BE2C (cell line): ENCODE measurements at places on chromosomes 16 and 17.

DNA sequence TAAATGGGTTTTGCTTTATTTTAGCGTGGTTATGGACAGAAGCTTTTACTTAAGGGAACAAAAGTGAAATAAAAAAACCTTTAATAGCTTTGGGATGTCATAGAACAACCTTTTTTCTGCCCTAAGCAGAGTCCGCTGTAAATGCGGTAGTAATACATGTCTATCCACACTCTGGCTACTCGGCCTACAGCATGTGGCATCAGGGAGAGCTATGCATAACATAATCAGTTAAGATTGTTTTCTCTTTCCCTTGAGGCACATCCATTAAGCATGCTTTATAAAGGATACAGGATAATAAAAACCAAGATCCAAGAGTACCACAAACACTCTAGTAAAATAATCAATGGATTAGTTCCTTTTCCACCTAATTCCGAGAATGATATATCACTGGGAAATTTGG is 10.3 kb downstream of the RPGRIP1L start:
- no peak for DNase-seq

DNA sequence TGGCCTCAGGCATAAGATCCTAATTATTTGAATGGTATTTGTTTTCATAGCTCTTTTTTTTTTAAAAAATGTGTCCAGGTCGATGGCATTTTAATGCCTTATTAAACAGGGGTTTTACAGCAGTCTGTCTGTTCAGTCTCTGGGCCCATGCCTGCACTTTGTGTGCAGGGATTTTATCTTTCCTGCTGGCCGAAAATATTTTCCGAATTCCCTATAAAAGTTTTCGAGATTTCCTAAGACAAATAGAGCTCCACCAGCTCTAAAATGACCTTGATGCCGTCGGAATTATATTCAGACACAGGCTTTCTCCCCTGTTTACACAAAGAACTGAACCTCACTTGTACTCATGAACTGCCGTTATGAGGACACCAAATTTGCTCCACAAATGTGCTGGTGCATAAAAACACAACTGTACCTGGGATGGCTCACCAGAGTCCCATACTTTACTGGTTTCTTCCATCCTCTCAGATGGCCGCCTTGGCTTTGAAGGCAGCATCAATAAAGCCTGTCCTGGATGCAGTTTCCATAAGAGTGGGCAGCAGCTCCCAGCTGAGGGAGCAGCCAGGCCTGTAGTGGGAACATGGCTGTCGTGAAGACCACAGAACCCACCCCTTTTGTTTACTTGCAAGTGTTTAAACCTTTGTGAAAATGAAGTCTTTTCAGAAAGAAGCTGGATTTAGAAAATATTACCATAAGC is 44.9 kb downstream of the TBX4 start:
- no peak for DNase-seq

DNA sequence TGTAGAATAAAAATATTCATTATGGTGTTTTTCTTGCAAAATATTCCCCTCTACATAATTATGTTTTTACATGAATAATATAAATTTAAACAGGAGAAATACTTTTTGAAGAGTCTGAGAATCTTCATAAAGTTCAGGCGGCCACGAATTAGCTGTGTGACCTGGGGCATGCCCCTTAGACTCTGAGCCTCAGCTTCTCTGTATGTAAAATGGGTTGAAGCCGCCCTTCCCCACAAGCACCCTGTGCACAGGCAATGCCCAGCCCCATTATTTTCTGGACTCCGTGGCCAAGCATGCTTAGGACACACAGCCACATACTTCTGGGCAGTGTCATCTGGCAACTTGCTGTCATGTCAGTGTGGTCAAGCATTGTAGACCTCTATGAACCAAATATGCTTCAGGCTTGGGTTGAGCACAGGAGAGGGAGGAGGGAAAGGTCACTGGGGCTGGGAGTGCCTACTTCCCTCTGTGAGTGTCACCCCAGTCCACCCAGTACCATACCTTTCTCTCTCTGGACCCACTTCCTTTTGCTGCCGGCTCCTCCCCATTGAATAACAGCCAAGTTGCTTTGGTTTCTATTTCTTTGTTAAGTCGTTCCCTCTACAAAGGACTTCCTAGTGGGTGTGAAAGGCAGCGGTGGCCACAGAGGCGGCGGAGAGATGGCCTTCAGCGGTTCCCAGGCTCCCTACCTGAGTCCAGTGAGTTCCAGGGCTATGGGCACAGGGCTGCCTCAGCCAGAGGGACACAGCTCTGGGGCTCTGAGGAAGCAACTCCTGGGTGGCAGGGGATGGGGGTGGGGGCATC is at the start of gene LGALS9:
TSS of gene LGALS9 (plus strand) at position 582 of the 804 bp plus-strand sequence. CDS start at position 660, 78 bp downstream.
- DNase-seq = no peak

DNA sequence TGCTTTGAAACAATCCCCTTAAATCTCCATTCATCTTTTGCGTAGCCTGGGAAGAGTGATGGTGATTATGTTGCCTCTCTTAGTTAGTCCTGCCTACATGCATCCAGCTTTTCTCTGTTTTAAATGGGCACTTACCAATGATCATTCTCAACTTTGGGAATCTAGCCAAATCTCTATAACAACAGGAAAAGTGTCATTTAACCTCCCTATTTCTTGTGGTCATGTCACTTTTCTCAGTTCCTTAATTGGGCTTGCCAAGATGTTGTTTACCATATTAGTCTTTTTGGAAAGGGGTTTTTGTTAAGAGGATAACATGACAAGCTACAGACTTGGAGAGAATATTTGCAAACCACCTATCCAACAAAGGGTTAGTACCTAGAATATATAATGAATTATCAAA is 15.6 kb upstream of the CLEC10A start:
- no peak for DNase-seq

GRCh38 chr17:2292100-2292499 is 11.5 kb downstream of the SMG6 start:
- DNase-seq = no peak

GRCh38 chr17:77597418-77598240 is 360.9 kb upstream of the TNRC6C start:
- no peak for DNase-seq

DNA sequence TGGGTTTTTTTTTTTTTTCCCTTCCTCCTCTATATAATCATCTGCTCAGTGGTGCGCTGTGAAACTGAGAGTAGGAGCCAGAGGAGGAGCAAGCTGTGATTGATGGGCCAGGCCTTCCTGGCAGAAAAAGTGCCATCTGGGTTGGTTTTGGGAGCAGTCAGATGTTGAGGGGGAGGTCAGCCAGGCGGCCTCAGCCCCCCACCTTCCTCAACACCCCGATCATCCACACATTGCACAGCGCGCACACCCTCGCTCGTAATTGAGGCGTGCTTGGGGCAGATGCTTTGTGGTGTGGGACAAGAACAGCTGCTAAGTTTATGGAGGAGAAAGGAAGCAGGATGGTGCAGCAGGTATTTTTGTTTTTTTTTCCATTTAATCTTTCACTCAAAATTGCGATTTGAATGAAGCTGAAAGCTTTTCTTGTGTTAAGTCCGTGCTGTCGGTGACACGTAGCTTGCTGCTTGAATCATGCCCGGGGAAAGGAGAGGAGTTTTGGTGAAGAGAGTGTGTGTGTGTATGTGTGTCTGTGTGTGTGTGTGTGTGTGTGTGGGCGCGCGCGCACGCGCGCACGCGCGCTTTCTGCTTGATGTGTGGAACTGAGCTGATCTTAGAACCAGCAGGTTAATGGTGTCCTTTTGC is 177.4 kb downstream of the RBFOX1 start:
- DNase-seq = no peak

DNA sequence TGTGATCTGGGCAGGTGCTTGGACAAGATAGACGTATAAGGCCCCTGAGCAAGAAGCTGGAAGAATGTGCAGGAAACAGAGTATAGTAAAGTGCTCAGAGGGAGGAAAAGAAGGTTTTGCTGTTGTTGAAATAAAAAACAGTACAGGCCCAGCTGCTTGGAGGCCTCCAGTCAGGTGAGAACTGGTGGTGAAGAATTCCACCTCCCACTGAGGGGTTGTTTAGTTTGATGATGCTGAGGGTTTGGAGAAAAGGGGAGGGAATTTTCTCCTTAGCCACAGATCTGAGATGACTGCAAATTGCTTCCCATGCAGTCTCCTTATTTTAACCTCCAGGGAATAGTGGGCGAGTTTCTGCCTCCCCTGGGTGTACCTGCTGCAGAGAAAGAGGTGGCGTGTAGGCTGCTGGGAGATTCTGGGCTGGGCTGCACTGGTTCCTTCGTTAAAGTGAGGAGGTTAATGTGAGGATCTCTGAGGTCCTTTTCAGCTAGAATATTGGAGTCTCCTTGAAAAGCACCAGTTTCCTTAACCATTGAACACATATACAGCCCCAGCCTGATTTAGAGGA is 25.8 kb downstream of the SMPD3 start:
- DNase-seq = no peak

GRCh38 chr17:18108401-18109312 is at the start of gene MYO15A:
Gene MYO15A, plus strand, starts transcription at chr17:18108756. Its CDS starts 10,045 bp downstream, at chr17:18118801.
- DNase-seq = no peak

DNA sequence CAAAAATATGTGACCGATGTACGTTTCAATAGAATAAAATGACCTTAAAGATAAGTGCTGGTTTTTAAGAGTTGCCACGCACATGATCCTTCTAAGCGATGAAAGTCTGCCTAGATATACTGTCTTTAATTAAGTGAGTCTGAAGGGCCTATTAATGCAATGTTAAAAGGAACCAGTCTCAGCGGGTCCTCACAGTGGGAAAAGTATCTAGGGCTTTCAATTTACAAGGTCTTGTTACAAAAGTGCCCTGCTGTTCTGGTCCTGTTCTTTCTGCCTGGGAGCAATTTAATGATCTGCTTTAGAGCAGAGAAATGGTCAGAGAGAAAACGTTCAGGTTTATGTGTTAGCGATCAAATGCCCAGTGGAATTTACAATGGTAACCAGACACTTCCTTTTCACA is 864.0 kb downstream of the KCNJ2 start:
- no peak for DNase-seq

DNA sequence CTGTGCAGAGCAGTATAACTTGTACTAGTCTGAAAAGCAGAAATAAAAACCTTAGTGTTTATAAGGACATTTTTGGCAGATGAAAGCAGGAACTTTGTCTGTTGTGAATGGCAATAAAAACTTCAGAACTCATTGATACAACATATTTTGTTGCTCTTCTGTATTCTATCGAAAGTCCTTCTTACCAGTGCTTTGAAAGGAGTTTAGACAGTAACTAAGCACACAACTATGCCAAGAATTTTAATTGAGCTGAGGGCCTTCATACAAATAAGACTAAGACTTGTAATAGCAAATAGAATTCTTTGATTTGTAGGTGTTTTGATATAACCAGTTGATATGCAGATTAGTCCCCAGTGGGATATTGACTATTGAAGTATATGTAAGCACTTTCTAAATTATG is 308.4 kb downstream of the ZFHX3 start:
- DNase-seq = no peak

- DNase-seq = no peak
These were observed 22.0 kb upstream of the ALDH3A1 start for GRCh38 chr17:19769946-19770652.

GRCh38 chr16:81616321-81617020 is 162.6 kb upstream of the PLCG2 start:
- peak; percentile 40 for DNase-seq

DNA sequence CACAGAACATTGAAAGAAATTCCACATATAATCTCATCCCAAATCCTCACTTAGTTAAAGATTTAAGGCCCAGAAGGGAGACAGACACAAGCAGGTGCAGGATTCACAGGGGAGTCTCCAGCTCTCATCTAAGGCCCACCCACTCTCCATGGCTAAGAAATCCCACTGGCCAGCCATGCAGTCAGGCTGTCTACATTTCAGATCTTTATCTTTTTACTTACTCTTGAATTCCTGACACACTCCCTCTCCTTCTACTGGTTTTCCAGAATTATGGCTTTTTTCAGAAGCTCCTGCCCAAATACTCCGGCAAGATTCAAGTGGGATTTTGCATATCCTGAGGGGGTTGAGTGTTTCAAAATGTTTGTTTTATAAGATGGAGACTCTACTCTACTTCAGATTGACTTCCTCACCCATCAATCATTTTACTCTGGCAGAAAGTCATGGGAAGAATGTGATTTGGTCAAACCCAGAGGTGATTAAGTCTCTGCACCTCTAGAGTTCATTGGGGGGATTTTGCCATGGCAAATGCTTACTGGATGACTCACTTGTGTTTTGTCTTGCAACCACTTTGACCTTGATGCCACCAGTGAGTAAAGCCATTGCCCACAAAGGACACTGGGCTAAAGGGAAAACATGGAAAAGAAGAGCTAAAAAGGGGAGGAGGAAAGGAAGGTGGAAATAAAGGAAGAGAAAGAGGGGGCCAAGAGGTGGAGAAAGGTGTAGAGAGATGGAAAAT is 688.8 kb upstream of the SALL1 start:
- DNase-seq = no peak

- DNase-seq = peak; percentile 48
These were observed 339.9 kb downstream of the SEC14L1 start for GRCh38 chr17:77480509-77481215.

DNA sequence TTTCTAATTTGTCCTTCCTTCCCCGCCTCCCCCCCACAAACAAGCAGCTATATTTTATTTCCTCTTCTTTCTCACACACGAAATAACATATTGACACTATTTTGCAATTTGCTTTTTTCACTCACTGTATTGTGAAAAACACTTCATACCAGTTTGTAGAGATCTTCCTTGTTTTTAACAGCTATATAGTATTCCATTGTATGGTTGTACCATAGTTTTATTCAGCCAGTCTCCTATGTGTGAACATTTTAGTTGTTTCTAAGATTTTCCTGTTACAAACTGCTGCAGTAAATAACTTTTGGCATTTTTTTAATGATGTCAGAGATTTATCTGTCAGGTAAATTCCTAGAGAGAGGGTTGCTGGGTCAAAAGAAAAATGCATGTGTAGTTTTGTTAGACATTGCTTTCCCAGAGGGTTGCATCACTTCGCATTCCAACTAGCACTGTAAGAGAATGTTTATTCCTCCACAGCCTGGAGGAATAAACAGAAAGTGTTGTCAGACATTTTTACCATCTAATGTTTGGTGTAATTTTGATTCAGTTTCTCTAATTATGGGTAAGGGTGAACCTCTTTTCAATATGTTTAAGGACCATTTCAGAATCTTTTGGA is 101.2 kb downstream of the MRTFB start:
- DNase-seq = no peak

- no peak for DNase-seq
These were observed 10.7 kb upstream of the CCL22 start for GRCh38 chr16:57347858-57348257.

- no peak for DNase-seq
These were observed 259.0 kb downstream of the CPPED1 start for GRCh38 chr16:12544477-12545296.

GRCh38 chr17:43171586-43172487 is 823 bp downstream of the NBR1 start:
- DNase-seq = peak; percentile 17

- no peak for DNase-seq
These were observed 32.2 kb downstream of the APPBP2 start for GRCh38 chr17:60493847-60494321.
